Nasal cavity respiratory epithelium epithelial cell of viscerocranial mucosa (primary cell): ENCODE measurements at places on chromosomes 16 and 17. TPM values are rescaled to one million over a fixed set of nuclear protein-coding genes. Genes with fewer than 3 reads are reported as not detected.

The CES1 gene
- total RNA-seq: under 0.01 and 0.43 TPM in 2 replicates

The MATCAP1 gene
- 3.8 and 8.4 TPM in 2 replicates for total RNA-seq

The PPP1R27 gene
- not detected in 2 replicates for total RNA-seq

The GAST gene
- 1.0 TPM in 1 of 2 replicates, not detected in the other for total RNA-seq

The SCGB1C2 gene
- not detected in 2 replicates for total RNA-seq

The FOXN1 gene
- total RNA-seq: under 0.01 and 0.14 TPM in 2 replicates

The NPB gene
- under 0.01 and 0.21 TPM in 2 replicates for total RNA-seq

The CDH8 gene
- 0.21 and 1.0 TPM in 2 replicates for total RNA-seq

The TNFRSF13B gene
- total RNA-seq: not detected in 2 replicates

The NOS2 gene
- not detected in 2 replicates for total RNA-seq

The E2F4 gene
- 49.9 and 66.8 TPM in 2 replicates for total RNA-seq

The ABCC11 gene
- 0.21 and 0.34 TPM in 2 replicates for total RNA-seq
